ENCODE measurements at places on chromosomes 11 and 22. TPM values are rescaled to one million over a fixed set of nuclear protein-coding genes. Genes with fewer than 3 reads are reported as not detected.

Gene HEPHL1
- total RNA-seq = not detected

Gene SHISAL1
- 3.8 TPM for total RNA-seq

Gene MIAT
- total RNA-seq = 2.7 TPM

Gene TRIM48
- not detected for total RNA-seq

Gene WBP2NL
- total RNA-seq = 1.6 TPM

Gene RPUSD4
- total RNA-seq = 18.7 TPM

Gene FOSL1
- total RNA-seq = 1.2 TPM

Gene COPB1
- 92.2 TPM for total RNA-seq

Gene FADS3
- 22.6 TPM for total RNA-seq

Gene MB
- total RNA-seq = 0.35 TPM

Gene CEP126
- total RNA-seq = 10.0 TPM

Gene SLCO2B1
- total RNA-seq = 112 TPM

Gene DDX6
- total RNA-seq = 98.9 TPM

Gene C2CD3
- total RNA-seq = 24.8 TPM

Gene IGSF22
- total RNA-seq = 4.9 TPM

Gene DCDC1
- 8.1 TPM for total RNA-seq

Gene CCDC87
- 1.0 TPM for total RNA-seq

Gene MS4A15
- not detected for total RNA-seq

Gene GLYAT
- 0.49 TPM for total RNA-seq

Gene CCDC116
- total RNA-seq = 0.37 TPM

Gene INPPL1
- 225 TPM for total RNA-seq

Gene CSNK2A3
- total RNA-seq = 1.6 TPM

Gene DNAJB7
- total RNA-seq = not detected

Gene BRSK2
- 3.3 TPM for total RNA-seq

Gene C22orf15
- 1.8 TPM for total RNA-seq
